ENCODE measurements at places on chromosomes 1 and 21. TPM values are rescaled to one million over a fixed set of nuclear protein-coding genes. Genes with fewer than 3 reads are reported as not detected.

DNA sequence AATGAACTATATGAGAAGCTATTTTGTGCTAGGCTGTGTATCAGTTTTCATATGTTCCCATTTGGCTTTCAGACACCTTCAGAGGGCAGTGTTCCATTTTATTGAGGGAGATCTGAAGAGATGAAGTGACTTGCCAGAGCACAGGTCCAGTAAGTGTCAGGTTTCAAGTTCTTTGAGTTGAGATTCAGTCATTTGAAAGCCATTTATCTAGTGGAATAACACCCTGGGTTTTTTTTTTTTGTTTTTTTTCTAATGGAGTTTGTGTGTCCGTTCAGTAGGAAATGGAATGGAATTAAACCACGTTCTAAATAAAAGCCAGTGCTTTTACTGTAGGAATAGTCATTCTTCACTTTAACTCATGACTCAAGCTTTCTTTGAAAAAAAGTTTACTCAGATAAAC lies 652.9 kb upstream of the USP24 start:
- no peaks in the 10 kb centered on the region for H3K4me1 ChIP-seq
- H3K27me3 ChIP-seq = no peaks in the 10 kb centered on the region
- DNase-seq = no peak
- no peak overlapping the region for H3K27ac ChIP-seq
- no peak overlapping the region for H3K4me3 ChIP-seq

- H3K4me3 ChIP-seq = no peak overlapping the region
- H3K36me3 ChIP-seq = peaks cover 4% of the 10 kb centered on the region
- H3K27ac ChIP-seq = no peak overlapping the region
These were observed 129.5 kb downstream of the CAMTA1 start for GRCh38 chr1:6914706-6915105.

Gene NCMAP
- total RNA-seq = not detected

Gene OR13G1
- total RNA-seq = not detected

Gene GPR25
- 10.9 TPM for total RNA-seq

Gene FCRL1
- total RNA-seq = 22.4 TPM

Gene RNPC3
- total RNA-seq = 43.2 TPM

- H3K4me3 ChIP-seq = no peak overlapping the region
- H3K36me3 ChIP-seq = peaks cover under 1% of the 10 kb centered on the region
- DNase-seq = no peak
- H3K27me3 ChIP-seq = peaks cover 56% of the 10 kb centered on the region
- peaks cover 4% of the 10 kb centered on the region for H3K4me1 ChIP-seq
These were observed 167.5 kb upstream of the ZC3H12A start for GRCh38 chr1:37306871-37307270.

Gene TCHH
- total RNA-seq = not detected

Gene RNF2
- 16.6 TPM for total RNA-seq

DNA sequence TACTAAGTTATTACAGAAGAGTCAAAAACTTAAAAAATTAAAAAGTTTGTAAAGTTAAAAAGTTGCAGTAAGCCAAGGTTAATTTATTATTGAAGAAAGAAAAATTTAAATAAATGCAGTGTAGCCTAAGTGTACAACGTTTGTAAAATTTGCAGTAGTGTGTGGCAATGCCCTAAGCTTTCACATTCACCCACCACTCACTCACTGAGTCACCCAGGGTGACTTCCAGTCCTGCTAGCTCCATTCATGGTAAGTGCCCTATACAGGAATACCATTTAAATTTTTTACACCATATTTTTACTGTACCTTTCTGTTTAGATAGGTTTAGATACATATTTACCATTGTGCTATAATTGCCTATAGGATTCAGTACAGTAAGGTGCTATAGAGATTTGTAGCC lies 88.6 kb downstream of the CTH start:
- H3K36me3 ChIP-seq = no peaks in the 10 kb centered on the region
- H3K27ac ChIP-seq = no peak overlapping the region
- H3K4me3 ChIP-seq = no peak overlapping the region
- DNase-seq = no peak
- peaks cover 18% of the 10 kb centered on the region for H3K27me3 ChIP-seq

Gene SMPDL3B
- not detected for total RNA-seq

- H3K4me3 ChIP-seq = no peak overlapping the region
- no peak overlapping the region for H3K27ac ChIP-seq
- no peaks in the 10 kb centered on the region for H3K27me3 ChIP-seq
These were observed 24.4 kb downstream of the FUBP1 start for GRCh38 chr1:77954521-77954920.

- peak overlapping the region; percentile 87 for H3K27ac ChIP-seq
- H3K4me3 ChIP-seq = peak overlapping the region; percentile 39
- H3K27me3 ChIP-seq = no peaks in the 10 kb centered on the region
- no peaks in the 10 kb centered on the region for H3K36me3 ChIP-seq
- H3K4me1 ChIP-seq = peaks cover 19% of the 10 kb centered on the region
- no peak for DNase-seq
These were observed 1.4 kb upstream of the TLR5 start for GRCh38 chr1:223144431-223144830.

DNA sequence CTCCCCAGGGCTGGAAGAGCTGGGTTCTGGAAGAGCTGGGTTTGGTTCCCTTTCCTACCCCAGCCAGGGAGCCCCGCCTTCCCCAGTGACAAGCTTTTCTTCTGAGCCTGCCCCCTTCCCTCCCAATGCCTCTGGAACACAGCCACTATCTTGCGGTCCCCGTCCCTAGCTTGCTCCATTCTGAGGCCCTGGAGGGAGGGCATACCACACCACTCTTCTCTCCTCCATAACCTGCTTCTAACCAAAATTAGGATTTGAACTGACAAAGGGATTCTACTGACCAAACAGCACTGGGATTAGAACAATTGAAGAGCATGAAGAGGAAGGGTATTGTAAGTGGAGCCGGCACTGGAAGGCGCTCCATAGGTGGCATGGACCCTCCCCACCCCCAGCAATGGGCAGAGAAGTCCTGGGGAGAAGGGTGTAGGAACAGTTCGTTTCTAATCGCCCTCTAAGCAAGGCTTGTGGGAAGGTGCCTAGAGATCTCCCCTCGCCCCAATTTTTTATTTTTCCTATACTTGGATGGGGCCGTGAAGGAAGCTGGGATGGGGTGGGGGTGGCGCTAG lies 690 bp downstream of the C1orf216 start:
- no peak for DNase-seq
- H3K27ac ChIP-seq = peak overlapping the region; percentile 91
- peaks cover 8% of the 10 kb centered on the region for H3K36me3 ChIP-seq
- H3K4me3 ChIP-seq = peak overlapping the region; percentile 96
- peaks cover 31% of the 10 kb centered on the region for H3K4me1 ChIP-seq

Gene S100A7
- not detected for total RNA-seq

- peaks cover 11% of the 10 kb centered on the region for H3K4me1 ChIP-seq
- H3K4me3 ChIP-seq = no peak overlapping the region
- no peaks in the 10 kb centered on the region for H3K36me3 ChIP-seq
- DNase-seq = no peak
- no peaks in the 10 kb centered on the region for H3K27me3 ChIP-seq
These were observed 71.4 kb downstream of the UCK2 start for GRCh38 chr1:165898837-165899236.

DNA sequence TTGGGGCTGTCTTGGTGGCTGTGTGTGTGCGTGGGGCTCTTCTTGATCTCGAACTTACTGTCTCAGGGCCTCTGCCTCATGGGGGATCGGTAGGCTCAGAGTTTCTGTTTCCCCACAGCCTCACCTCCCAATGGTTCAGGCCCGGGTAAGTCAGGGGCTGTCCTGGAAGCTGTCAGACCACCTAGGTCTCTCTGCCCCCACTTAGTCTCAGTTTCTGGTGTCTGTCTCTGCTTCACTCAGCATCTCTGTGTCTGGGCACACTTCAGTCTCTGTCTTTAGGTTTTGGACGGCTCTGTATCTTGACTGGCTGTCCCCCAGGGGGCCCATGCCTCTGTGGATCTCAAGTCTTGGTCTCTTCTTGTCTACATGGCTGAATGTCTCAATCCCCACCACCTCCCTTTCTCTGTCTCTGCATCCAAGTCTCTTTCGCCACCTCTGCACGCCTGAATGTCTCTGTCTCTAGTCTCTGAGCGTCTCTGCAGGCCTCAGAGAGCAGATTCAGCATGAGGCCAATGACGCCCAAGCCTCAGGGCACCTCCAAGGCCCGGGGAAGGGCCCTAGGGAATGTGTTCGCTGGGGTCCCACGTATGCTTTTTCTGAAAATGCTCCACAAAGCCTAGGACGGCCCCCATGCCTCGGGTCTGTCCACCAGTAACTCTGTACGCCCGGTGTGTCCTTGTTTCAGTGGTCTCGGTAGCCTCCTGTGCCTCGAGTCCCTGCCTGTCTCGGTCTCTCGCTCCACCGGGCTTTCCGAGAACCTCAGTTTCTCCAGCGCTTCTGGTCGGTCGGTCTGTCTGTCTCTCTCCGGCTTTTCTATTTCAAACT lies 818 bp downstream of the FHL3 start:
- peak overlapping the region; percentile 89 for H3K4me3 ChIP-seq
- H3K4me1 ChIP-seq = peaks cover 11% of the 10 kb centered on the region
- DNase-seq = no peak
- H3K36me3 ChIP-seq = peaks cover 2% of the 10 kb centered on the region
- peaks cover 14% of the 10 kb centered on the region for H3K27me3 ChIP-seq

DNA sequence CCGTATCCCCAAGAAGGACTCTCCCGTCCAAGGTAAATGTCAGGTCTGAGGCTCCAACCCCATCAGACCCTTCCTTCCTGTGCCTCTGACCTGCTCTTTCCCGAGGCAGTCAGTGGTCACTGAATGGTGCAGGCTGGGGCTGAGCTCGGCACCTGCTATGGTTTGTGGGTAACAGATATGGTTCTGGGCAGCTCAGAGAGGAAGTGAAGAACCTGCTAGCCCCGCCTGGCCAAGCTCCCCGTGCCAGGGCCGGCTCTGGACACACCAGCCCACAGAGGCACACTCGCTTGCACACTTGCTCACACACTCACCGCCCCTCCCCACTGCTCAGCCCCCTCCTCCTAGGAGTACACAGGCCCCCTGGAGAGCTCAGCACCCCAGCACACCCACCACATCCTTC lies 16.4 kb downstream of the NCMAP start:
- H3K27ac ChIP-seq = no peak overlapping the region
- H3K36me3 ChIP-seq = no peaks in the 10 kb centered on the region
- no peak overlapping the region for H3K4me3 ChIP-seq
- DNase-seq = no peak

GRCh38 chr1:193905288-193906085 lies 719.1 kb upstream of the B3GALT2 start:
- H3K4me3 ChIP-seq = no peak overlapping the region
- H3K36me3 ChIP-seq = peaks cover 3% of the 10 kb centered on the region
- no peak for DNase-seq
- no peaks in the 10 kb centered on the region for H3K4me1 ChIP-seq

DNA sequence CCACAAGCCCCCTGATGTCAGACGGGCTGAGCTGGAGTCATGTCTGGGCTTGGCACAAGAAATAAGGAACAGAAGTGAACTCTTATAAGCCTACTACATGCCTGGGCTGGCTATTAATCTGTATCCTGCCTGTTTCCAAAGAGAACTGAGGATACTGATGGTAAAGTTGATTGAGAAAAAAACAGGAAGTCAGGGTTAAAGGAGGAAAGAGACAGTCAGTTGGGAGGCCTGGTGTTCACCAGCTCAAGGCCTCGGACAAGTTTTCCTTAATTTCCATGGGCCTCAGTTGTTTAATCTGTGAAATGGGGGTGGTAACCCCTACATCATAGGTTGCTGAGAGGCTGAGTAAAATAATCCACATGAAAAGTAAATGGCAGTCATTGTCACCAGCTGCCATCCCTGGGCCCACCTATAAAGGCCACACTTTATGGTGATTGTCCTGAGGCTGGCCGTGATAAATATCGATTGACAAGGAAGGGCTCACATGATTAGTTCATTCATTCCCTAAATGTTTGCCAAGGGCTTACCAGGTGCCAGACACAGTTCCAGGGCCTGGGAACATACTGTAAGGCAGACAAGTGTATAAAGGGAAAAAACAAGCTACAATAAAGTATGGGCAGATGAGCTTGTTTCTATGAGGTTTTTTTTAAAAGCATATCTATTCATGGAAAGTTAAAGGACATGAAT lies 2.8 kb downstream of the ALDH4A1 start:
- H3K27ac ChIP-seq = no peak overlapping the region
- H3K4me1 ChIP-seq = peaks cover 19% of the 10 kb centered on the region
- no peaks in the 10 kb centered on the region for H3K27me3 ChIP-seq
- no peak overlapping the region for H3K4me3 ChIP-seq
- H3K36me3 ChIP-seq = no peaks in the 10 kb centered on the region
- DNase-seq = no peak

Gene LYPD8
- total RNA-seq = not detected

DNA sequence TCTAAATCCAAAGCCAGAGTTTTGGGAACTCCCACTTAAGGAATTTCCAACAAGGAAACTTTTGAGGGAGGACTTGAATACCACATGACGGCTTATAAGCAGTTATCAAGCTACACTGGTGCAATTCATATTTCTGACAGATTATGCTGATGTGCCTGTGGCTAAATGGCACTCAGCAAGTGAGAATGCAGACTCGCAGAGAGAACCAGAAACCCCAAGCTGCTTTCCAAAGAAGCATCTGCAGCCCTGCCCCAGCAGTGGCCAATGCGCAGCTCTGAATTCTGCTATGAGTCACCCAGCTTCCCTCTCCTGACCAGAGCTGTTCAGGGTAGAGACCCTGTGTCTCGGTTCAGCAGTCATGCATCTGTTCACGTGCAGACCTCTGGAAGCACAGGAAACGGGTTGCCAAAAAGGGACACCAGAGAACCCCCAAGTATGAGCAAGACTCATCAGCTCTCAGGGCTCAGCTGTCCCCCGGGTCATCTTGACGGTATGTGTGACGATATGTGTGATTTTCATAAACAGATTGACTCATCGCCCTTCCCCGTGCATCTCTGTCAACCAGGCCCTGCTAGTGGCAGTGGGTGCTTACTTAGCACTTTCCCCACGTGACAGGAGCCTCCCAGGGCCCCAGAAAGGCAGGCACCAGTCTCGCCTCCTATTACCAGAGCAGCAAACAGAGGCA lies 76.3 kb downstream of the ITPKB start:
- DNase-seq = peak; percentile 58
- H3K27me3 ChIP-seq = no peaks in the 10 kb centered on the region
- H3K4me1 ChIP-seq = peaks cover 82% of the 10 kb centered on the region
- no peak overlapping the region for H3K27ac ChIP-seq
